B cell (primary cell): ENCODE measurements at places on chromosomes 5 and 9. TPM values are rescaled to one million over a fixed set of nuclear protein-coding genes. Genes with fewer than 3 reads are reported as not detected.

PCDHGA8 gene
- total RNA-seq: 1.2 and 1.3 TPM in 2 replicates

DNA sequence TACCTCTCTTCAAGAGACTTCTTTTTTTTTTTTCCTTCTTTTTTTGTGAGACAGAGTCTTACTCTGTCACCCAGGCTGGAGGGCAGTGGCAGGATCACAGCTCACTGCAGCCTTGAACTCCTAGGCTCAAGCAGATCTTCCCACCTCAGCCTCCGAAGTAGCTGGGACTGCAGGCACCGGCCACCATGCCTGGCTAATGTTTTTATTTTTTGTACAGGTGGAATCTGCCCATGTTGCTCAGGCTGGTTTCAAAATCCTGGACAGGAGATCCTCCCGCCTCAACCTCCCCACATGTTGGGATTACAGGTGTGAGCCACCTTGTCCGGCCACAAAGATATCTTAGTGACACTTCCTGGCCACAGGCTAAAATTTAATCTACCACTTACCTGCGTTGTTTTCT is 42.9 kb upstream of the F2RL1 start:
- peaks cover 6% of the 10 kb centered on the region for H3K4me1 ChIP-seq
- no peaks in the 10 kb centered on the region for H3K27me3 ChIP-seq
- H3K4me3 ChIP-seq: no peak overlapping the region
- no peak overlapping the region for H3K27ac ChIP-seq
- no peak for DNase-seq

DNA sequence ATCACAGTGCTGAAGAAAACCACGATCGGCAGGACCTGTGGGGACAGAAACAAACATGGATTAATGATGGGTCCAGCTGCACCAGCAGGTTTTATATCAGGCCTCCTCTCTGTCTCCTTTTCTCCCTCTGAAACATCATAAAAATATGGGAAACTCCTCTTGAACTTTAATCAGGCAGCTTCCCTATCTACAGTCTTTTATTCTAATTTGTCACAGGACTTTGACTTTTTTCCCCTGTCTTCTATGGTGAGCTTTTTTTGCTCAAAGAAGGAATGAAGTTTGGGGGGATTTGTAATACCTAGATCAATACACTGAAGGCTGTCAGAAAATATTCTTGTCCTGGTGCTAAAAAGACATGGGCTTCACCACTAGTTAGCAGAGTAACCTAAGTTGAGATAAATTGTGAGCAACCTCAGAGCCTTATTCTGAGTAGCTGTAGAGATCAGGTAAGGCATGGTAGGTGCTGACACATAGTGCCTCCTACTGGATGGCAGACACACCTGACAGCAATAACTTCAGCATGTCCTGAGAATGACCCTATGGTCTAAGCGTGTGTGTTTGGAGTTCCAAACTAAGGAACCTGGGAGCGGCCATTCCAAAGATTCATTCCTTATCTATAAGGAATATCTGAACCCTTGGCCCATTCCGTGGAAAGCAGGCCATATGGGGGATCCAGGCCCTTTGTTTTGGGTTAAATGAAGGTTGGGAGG is 46.2 kb downstream of the SLC28A3 start:
- peaks cover 43% of the 10 kb centered on the region for H3K4me1 ChIP-seq
- H3K27ac ChIP-seq: peak overlapping the region; percentile 56
- DNase-seq: peak; percentile 10
- no peak overlapping the region for H3K4me3 ChIP-seq
- no peaks in the 10 kb centered on the region for H3K36me3 ChIP-seq
- H3K27me3 ChIP-seq: no peaks in the 10 kb centered on the region

GRCh38 chr5:151164687-151165392 is 7.3 kb upstream of the ANXA6 start:
- H3K27me3 ChIP-seq: no peaks in the 10 kb centered on the region
- peaks cover 21% of the 10 kb centered on the region for H3K4me1 ChIP-seq
- no peak overlapping the region for H3K27ac ChIP-seq
- H3K4me3 ChIP-seq: no peak overlapping the region
- no peaks in the 10 kb centered on the region for H3K36me3 ChIP-seq
- peak; percentile 89 for DNase-seq

- no peaks in the 10 kb centered on the region for H3K27me3 ChIP-seq
- H3K4me3 ChIP-seq: no peak overlapping the region
- no peaks in the 10 kb centered on the region for H3K36me3 ChIP-seq
- H3K4me1 ChIP-seq: no peaks in the 10 kb centered on the region
- no peak for DNase-seq
Observed at GRCh38 chr5:142215915-142216681, 107.5 kb downstream of the NDFIP1 start.
